ENCODE measurements at places on chromosomes 12 and 14. TPM values are rescaled to one million over a fixed set of nuclear protein-coding genes. Genes with fewer than 3 reads are reported as not detected.

Gene IAPP
- not detected for total RNA-seq

Gene RNASE4
- total RNA-seq: 2.2 TPM

Gene AQP6
- 0.37 TPM for total RNA-seq

Gene PRB2
- not detected for total RNA-seq

DNA sequence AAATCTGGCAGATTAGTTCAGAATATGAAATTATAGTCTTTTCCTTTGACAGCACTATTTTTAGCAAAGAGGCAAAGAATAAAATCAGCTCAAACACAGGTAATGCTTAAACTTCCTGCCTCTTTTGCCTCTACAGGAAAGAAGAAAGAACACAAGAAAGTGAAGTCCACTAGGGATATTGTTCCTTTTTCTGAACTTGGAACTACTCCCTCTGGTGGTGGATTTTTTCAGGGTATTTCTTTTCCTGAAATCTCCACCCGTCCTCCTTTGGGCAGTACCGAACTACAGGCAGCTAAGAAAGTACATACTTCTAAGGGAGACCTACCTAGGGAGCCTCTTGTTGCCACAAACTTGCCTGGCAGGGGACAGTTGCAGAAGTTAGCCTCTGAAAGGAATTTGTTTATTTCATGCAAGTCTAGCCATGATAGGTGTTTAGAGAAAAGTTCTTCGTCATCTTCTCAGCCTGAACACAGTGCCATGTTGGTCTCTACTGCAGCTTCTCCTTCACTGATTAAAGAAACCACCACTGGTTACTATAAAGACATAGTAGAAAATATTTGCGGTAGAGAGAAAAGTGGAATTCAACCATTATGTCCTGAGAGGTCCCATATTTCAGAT is 17.4 kb downstream of the TMPO start:
- peak; percentile 30 for DNase-seq

DNA sequence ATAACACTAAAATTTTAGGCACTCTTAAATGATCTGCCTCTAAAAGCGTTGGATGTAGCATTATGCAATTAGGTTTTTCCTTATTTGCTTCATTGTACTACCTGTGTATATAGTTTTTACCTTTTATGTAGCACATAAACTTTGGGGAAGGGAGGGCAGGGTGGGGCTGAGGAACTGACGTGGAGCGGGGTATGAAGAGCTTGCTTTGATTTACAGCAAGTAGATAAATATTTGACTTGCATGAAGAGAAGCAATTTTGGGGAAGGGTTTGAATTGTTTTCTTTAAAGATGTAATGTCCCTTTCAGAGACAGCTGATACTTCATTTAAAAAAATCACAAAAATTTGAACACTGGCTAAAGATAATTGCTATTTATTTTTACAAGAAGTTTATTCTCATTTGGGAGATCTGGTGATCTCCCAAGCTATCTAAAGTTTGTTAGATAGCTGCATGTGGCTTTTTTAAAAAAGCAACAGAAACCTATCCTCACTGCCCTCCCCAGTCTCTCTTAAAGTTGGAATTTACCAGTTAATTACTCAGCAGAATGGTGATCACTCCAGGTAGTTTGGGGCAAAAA is 4.1 kb downstream of the CDKN1B start:
- DNase-seq: no peak

DNA sequence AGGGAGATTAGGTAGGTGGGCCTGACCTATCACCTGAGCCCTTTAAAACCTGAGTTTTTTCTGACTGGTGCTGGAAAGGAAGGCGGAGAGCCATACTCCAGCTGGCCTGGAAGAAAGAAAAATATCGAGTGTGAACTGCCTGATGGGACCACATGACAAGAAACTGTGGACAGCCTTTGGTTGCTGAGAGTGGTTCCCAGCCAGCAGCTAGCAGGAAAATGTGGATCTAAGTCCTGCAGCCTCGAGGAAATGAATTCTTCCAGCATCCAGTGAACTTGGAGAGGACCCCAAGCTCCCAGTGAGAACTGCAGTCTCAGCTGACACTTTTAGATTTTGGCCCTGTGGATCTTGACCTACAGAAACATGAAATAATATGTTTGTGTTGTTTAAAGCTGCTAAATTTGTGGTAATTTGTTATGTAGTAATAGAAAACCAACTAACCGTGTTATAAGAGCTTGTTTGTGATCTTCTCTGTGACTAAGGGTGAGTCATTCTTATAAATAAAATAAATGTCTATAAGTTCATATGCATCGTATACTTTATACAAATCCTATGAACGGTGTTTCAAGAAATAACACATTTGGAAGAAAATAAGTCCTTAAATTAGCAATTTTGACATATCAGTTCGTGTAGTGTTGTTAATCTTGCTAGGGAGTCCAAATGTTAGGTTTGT is 359.6 kb downstream of the BMP4 start:
- no peak for DNase-seq

GRCh38 chr14:96906434-96906833 is 109.3 kb downstream of the VRK1 start:
- no peak for DNase-seq

- peak; percentile 61 for DNase-seq
These were observed 80.7 kb downstream of the FOXN3 start for GRCh38 chr14:89336338-89336737.

- no peak for DNase-seq
These were observed 1.3 kb downstream of the CHST11 start for GRCh38 chr12:104457746-104458693.

- no peak for DNase-seq
These were observed 98.2 kb upstream of the GSC start for GRCh38 chr14:94867946-94868771.

GRCh38 chr14:29310210-29310609 is 543.6 kb downstream of the FOXG1 start:
- DNase-seq: no peak

DNA sequence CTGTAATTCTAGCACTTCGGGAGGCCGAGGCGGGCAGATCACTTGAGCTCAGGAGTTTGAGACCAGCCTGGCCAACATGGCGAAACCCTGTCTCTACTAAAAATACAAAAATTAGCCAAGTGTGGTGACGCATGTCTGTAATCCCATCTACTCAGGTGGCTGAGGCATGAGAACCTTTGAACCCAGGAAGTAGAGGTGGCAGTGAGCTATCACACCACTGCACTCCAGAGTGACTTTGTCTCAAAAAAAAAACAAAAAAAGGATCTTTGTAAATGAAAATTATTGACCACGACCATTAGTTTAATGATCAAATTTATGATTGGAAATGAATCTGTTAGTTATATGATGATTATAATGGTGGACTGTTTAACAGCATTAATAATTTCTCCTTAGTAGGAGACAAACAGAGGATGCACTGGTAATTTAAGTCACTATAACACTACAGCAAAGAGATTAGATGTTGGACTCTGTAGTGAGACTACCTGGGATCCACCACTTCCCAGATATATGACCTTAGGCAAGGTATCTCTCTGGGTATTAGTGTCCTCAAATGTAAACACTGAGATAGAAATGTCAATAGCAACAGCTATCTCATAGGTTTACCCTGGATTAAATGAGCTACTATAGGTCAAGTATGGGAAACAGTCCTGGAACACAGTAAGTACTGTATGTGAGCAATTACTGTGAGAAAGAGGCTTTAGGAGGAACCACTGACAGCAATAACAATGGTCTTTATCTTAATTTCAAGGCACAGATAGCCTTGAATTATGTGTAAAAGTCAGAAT is 214.7 kb downstream of the NOVA1 start:
- DNase-seq: no peak

GRCh38 chr14:20610002-20610765 is 19.0 kb upstream of the RNASE12 start:
- DNase-seq: peak; percentile 89

DNA sequence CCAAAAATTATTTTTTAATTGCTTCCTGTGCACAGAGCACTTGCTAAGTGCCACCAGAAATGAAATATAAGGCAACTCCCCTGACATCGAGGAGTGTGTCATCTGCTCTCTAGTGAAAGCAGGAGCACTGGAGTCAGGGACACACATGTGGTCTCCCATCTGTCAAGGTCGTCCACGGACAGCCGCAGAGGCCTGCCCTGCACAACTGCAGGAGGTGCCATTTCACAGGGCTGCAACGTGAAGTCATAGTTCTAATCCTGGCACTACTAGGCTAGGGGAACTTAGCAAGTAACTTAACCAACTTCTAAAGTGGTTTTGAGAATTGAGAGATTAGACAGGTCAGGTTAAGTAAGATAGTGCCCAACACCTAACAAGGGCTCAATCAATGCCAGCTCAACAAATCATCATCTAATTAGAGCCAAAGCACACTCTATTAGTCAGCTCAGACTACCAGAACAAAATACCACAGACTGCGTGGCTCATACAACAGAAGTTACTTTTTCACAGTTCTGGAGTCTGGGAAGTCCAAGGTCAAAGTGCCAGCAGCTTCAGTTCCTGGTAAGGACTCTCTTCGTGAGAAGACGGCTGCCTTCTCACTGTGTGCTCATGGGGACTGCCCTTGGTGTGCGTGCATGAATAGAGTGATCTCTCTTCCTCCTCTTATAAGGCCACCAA is 30.7 kb downstream of the FOXN3 start:
- no peak for DNase-seq
